Breast epithelium (tissue), 4 donors: ENCODE measurements at places on chromosomes 6 and 20.

DNA sequence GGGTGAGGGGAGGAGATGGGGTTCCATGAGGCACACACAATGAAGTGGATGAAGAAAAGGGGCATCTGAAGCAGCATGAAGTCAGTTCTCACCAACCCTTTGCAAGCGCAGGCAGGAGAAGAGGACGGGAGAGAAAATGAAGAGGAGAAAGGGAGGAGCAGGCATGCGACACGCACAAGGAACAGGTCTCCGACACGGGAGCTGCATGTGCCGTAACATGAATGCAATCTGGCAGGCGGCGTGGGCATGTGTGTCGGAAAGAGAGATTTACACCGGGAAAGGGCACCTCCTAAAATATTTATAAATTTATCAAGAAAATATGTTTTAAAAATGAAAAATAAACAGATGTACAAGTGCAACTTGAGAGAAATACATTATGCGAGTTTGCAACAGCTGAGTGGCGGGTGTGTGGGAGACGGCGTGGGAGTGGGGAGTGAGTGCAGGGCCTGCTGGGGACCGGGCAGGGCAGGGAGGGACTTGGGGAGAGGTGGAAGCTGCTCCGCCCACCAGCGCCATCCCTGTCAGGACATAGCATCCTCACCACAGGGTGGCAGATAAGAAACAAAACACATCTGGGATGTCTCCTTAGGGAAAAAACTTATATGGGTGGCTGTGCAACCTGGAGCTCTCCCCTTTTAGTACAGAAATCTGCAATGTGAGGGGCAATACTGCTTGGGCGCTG lies 40.6 kb downstream of the GJA10 start:
- DNase-seq = no peak

DNA sequence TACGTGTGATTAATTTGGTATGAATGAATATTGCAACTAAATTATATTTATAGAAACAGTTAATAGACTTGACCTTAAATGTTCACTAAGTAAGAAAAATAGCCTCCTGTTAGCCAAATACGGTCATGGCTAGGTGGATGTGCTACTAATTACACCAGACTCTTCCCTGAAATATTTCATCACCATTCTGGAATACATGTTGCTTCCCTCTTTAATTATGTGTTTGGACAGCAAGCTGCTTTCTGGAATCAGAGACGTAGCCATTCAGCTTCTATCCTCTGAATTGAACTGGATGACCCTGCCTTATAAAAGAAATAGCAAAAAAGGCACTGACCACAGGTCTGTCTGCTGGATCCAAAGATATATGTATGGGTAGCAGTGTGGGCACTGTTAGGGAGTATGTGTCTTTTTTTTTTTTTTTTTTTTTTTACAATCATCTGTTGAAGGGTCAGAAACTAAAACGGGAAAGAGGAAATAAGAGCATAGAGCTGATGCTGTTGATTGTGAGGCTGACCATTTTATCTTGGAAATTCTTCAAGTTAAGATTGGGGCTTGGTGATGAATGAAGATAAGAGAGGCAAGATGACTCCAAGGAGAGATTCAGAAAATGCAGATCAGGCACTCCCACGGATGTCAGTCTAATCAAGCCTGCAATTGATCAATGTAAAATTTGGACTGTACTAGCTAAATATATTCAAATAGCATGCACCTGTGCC lies 283.2 kb upstream of the HSF2 start:
- DNase-seq = no peak

DNA sequence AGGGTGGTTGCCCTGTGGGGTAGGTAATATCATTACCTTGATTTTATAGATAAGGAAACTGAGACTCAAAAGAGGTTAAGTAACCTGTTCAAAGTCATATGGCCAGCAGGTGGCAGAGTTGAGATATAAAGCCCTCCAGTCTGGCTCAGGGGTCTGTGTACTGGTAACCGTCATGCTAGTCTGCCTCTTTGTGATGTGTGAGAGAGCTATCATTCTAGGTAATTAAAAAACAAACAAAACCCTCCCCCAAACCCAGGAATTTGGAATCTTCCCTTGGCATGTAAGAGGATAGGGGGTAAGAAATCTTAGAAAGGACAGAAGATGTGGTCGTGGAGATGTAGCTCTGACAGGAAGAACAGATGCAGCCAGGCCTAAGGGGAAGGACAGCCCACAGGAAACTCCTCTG lies 206.0 kb downstream of the CDC5L start:
- no peak for DNase-seq

DNA sequence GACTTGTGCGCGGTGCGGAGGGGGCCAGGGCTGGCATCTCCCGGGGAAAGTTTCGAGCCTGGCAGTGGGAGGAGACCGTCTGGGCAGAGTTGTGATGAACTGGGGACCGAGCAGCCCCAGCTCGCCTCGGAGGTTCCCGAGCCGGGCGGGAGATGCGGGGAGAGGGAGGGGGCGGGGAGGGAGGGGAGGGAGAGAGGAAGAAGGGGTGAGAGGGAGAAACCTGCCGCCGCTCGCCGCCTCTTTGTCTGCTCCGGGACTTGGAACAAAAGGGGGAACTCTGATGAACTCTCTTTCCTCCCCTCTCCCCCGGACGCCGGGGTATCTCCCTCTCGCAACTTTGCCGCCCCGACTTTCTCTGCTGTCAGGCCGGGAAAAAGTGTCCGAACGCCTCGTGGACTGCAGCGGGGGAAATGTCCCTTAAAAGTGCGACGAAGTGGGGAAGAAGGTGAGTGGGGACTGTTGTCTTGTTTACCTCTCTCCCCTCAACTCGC lies 72.7 kb downstream of the SOX4 start:
- DNase-seq = peak; percentile 58

DNA sequence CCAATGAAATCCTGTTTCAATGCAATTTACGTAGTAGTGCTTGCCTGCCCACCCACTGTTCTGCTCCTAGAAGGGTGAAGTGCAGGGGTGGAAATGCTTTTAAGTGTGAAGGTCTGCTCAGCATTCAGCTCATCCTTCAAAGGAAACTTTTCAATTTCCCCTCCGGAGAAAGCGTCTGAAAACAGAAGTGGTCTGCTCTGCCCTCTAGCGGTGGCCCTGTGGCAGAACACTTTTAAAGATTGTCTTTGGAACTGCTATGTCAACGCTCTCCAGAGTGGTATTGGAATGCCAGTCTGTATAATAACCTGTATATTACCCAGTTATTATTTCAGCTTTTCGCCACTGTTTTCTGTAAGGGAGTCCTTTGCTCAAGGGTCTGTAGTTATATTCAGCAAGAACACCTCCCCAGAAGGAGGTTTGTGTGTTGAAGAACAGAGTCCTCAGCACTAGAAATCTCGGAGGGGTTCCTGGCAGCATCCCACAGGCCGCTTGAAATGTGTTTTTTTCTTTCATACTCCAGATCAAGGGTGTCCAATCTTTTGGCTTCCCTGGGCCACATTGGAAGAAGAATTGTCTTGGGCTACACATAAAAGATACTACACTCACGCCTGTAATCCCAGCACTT lies 63.1 kb upstream of the KLHL31 start:
- DNase-seq = no peak

DNA sequence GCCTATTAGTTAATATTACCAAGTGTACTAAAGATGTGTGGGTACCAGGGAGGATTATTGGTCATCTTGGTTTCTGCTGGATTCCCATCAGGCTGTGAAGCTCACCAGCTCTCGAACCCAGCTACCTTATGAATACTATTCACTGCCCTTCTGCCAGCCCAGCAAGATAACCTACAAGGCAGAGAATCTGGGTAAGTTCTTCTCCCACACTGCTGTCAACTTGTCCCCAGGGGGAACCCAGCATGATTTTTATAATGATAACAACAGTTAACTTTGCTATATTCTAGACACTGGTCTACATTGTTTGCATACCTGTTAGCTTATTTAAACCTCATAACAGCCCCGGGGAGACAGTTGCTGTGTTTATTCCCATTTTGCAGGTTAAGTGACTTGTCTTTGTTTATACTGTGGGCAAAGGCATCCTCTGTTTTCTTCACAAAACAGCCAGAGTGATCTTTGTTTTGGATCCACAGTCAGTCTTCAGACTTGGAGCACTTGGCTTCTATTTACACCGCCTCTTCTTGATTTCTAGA lies 26.5 kb downstream of the TM9SF4 start:
- DNase-seq = no peak

DNA sequence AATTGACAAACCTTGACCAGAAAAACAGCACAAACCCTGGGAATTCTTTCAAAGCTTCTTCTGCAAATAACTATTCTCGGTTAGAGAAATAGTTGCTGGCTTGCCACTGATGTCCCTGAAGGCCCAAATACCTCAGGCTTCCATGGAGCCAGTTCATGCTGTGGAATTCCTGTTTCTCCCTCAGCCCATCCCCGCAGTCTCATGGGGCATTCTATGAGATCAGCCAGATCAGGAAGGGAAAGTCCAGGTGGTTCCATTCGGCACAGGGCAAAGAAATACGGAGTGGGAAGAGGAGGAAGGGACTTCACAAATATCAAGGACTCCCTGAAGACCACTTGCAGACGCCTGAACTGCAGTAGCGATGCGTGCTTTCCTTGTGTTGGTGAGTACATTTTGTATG lies 63.3 kb downstream of the MYLK4 start:
- DNase-seq = no peak

DNA sequence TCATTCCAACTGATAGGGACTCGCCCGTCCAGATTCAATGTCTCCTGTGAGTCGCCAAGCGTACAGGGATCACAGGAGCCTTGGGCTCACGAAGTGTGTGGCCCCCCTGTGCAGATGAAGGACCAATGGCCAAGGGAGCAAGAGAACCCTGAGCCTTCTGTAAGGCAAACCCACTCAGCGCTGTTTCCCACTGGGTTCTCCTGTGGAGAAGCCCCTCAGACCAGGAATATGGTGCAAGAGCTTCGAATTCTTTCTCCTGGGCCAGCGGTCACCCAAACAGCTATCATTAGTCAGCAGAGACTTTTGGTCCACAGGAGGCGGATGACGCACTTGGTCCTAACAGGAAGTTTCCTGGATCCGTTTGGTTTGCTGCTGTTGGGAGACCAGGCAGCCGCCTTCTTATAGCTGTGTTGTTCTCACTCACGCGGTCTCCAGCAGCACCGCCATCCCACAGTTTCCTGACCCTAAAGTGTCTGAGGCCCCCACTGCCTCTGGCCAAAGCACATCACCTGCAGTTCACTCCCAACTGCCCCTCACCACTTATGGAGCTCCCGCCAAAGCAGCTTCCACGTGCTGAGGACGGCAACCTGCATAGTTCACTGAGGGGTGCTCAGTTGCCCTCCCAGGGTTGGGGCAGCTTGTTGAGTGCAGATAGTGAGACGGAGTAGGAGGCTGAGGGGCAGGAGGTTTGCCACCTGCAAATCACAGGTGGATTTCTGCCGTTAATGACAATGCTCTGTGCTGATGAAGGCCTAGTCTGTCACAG lies 268.6 kb downstream of the ERMARD start:
- DNase-seq = peak; percentile 33

DNA sequence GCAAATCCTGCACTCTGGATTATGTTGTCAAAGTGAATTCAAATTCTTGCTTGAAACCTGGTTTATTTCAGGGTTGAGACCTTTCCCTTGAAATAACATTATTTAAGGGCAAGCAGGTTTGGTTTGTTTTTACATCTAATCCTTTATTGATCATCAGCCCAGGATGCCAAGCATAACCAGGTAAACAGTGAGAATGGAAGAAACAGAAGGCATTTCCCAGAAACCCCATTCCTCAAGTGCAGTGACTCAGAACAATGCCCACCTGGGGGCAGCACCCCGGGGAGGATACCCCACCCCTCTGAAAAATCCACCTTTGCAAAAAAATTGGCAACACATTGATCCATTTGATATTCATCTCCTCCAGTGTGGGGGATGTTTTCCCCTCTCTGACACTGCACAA lies 32.5 kb downstream of the POFUT1 start:
- no peak for DNase-seq

GRCh38 chr6:42113936-42114636 lies 28.3 kb downstream of the C6orf132 start:
- no peak for DNase-seq

DNA sequence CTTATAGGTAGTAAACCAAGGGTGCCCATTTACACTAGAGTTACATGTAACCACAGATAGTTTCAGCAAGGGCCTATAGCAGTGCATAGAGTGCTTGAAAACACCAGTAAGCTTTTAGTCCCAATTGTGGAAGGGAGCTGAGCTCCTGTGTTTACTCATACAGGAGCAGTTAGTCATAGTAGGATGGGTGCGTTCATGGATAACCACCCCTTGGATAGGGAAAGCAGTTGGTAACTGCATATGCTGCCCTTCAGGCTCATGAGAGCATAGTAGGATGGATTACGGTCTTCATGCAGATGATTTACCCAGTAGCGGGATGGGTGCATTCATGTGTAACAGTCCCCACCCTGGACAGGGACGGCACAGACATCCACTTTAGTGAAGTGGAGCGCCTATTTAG lies 45.1 kb downstream of the OR2B6 start:
- DNase-seq = no peak

DNA sequence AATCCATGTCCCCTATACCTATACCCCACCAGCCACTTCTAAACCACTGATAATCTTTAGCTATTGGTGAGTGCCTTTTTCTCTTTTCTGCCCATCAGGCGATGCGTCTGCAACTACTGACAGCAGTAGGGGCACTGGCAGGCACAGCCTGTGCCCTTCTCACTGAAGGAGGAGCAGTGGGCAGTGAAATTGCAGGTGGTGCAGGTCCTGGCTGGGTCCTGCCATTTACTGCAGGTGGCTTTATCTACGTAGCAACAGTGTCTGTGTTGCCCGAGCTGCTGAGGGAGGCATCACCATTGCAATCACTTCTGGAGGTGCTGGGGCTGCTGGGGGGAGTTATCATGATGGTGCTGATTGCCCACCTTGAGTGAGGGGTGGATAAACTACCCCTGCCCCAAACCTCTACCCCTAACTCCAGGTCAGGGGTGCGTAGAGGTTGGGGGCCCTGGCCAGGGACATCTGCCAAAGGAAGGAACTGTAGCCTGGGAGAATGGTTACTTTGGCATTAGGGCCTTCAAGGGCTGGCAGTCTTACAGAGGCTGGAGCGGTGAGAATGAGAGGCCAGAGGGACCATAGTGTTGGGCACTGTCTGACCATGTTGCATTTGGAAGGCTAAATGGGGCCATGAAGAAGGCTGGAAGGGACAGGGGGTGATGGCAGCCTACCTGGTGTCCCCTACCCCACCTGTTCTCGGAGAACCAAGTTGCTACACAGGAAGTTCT lies 851 bp upstream of the HSD17B8 start:
- DNase-seq = no peak

GRCh38 chr6:168133168-168133561 lies 54.2 kb upstream of the FRMD1 start:
- DNase-seq = peak; percentile 15

- no peak for DNase-seq
Observed at GRCh38 chr20:53382263-53382844, 211.3 kb downstream of the ZNF217 start.
